ENCODE measurements at places on chromosomes 4 and X.
A peak's percentile ranks its signal among the peaks of the same experiment; 100 is the strongest.

- DNase-seq, result peak; percentile 61
Measured at GRCh38 chr4:15778289-15779241, at the start of gene CD38. CD38 (plus strand) TSS chr4:15778328; CDS start chr4:15778415, 87 bp downstream.

- DNase-seq, result no peak
Measured at GRCh38 chrX:23799469-23800065, 16.6 kb downstream of the SAT1 start.

- no peak for DNase-seq
Measured at GRCh38 chr4:19375136-19375804, 876.4 kb upstream of the SLIT2 start.

DNA sequence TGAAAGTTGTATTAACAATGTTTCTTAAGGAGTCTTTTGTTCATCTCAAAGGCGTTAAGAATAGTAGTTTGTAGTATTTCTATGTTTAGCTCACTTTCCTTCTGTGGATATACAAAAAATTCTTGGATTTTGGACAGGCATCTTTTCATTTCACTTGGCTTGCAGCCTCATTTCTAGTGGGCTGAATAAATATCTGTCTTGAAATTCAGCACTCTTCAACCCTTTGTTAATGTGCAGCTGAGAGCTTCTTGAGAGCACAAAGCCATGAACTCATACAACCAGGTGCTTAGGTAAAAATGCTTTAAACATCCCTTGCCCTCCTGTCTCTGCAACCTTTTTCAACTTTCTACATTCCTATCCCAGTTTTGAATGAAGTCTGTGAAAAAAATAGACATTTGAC is 1003.2 kb downstream of the C4orf33 start:
- DNase-seq, result no peak

GRCh38 chr4:123955167-123955800 is 558.7 kb downstream of the SPRY1 start:
- DNase-seq, result no peak

DNA sequence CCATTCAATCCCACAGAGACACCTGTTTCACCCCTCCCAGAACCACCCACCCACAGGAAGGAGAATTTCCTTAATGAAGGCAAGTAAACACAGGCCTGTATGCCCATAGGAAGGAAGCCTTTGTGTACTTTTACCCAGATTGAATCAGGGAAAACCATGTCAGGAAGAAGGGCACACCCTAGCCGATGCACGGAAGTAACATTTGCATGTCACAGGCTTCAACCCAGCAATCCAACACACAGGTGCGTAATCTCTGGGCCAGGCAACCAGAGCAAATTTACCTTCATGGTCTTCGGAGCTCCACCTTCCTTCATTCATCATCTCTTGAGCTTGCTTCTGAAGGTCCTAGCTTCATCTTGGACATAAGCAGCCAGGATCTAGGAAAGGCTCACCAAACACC is 206.3 kb downstream of the SHROOM3 start:
- no peak for DNase-seq

DNA sequence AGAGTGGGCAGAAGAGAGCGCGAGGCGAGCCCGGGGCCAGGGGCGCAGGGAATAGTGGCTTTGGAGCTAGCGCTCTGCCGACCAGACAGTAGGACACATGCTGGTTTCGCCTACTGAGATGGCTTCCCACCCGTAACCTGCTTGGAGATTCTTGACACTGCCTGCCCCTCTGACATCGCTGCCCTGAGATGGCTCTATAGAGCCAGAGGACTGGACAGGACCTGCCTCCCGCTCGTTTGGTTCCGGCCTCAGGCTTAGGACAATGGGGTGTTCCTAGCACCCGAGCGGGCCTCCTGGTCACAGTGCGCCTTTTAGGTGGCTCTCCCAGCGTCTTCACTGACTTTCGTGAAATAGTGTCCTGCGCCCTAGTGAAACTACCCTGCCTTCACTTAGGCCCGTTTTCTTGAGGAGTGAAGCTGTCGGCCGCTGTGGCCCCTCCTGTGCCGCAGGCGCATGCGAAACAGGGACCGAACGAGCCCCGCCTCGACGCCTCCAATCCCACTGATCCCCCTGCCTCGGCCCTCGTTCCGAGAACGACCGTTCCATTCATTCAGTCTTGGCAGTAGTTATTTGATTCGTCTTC is 608 bp downstream of the TAF1 start:
- DNase-seq, result peak; percentile 49

DNA sequence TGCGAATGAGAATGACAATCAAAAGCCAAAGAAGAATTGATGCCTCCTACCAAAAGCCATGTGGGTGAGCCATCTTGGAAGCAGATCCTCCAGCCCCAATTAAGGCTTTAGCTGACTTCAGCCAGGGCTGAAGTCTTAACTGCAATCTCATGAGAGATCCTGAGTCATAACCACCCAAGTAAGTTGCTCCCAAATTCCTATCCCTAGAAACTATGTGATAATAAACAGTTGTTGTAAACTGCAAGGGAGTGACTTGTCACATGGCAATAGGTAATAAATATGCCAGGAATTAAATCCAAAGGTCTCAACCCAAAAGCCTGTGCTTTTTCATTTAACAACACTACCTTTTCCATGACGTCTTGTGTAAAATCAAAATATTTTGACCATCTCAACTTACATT is 154.2 kb upstream of the TBL1X start:
- no peak for DNase-seq

- no peak for DNase-seq
Measured at GRCh38 chr4:89000844-89001360, 56.1 kb downstream of the FAM13A start.

GRCh38 chrX:93580634-93581033 is 92.7 kb downstream of the NAP1L3 start:
- DNase-seq, result no peak

DNA sequence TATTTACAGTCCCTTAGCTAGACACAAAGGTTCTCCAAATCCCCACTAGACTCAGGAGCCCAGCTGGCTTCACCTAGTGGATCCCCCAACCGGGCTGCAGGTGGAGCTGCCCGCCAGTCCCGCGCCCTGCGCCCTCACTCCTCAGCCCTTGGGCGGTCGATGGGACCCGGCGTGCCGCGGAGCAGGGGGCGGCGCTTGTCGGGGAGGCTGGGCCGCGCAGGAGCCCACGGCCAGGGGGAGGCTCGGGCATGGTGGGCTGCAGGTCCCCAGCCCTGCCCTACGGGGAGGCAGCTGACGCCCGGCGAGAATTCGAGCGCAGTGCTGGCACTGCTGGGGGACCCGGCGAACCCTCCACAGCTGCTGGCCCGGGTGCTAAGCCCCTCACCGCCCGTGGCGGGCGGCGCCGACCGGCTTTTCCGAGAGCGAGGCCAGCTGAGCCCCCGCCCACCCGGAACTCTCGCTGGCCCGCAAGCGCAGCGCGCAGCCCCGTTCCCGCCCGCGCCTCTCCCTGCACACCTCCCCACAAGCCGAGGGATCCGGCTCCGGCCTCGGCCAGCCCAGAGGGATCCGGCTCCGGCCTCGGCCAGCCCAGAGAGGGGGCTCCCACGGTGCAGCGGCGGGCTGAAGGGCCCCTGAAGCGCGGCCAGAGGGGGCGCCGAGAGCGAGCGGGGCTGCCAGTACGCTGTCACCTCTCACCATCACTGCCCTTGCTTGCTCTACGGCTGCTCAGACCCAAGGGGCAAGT is 39.4 kb downstream of the WFS1 start:
- peak; percentile 81 for DNase-seq

GRCh38 chr4:43758836-43759235 is 689.8 kb downstream of the KCTD8 start:
- DNase-seq, result no peak

DNA sequence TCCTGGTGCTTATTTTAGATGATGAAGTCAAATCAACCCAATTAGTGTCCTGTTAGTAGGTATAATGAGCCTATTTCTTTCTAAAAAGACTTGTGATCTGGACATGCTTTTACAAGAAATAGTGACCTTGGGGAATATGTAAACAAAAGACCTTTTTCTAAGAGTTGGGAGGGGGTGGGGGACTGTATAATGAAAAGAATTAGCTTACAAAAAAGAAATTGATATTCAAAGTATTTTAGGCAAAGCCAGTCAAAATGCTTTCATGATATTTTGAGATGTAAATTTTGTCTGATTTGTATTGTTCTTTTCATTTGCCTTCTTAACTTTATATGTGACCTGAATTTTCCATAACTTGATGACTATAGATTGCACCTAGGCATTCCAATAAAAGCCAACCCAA is 114.6 kb downstream of the DCTD start:
- no peak for DNase-seq

GRCh38 chrX:9788911-9789310 is 2.7 kb downstream of the SHROOM2 start:
- no peak for DNase-seq

- no peak for DNase-seq
Measured at GRCh38 chr4:153409412-153409811, 56.7 kb upstream of the TMEM131L start.

DNA sequence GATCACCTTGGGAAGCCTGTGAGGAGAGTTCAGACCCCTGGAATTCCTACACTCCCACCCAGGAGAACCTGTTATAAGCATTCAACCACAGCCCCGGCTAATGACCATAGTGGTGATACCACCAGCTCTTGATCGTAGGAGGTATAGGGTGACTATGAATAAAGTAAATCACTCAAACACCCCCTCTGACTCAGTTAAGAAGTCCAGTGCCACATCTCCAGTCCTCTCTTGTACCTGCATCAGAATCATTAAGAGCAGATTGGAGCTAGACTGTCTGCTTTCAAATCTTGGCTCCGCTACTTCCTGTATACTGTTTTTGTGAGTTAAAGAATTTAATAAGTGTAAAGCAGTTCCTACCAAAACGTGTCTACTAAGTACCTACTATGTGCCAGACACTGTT is 565.1 kb upstream of the DIPK2B start:
- DNase-seq, result no peak

DNA sequence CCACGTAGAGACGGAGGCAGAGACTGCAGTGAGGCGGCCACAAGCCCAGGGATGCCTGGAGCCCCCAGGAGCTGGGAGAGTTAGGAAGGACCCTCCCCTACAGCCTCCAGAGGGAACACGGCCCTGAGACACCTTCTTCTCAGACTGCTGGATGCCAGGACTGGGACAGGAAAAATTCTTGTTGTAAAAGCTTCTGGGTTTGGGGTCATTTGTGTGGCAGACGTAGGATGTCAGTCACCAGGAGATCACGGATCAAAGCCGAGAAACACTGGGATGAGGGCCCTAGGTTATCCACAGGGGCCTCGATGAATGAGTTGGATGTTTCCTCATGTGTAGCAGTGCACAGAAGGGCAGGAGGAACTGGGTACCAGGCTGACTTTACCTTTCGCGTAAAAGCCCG is 163.7 kb downstream of the SHOX start:
- peak; percentile 31 for DNase-seq

DNA sequence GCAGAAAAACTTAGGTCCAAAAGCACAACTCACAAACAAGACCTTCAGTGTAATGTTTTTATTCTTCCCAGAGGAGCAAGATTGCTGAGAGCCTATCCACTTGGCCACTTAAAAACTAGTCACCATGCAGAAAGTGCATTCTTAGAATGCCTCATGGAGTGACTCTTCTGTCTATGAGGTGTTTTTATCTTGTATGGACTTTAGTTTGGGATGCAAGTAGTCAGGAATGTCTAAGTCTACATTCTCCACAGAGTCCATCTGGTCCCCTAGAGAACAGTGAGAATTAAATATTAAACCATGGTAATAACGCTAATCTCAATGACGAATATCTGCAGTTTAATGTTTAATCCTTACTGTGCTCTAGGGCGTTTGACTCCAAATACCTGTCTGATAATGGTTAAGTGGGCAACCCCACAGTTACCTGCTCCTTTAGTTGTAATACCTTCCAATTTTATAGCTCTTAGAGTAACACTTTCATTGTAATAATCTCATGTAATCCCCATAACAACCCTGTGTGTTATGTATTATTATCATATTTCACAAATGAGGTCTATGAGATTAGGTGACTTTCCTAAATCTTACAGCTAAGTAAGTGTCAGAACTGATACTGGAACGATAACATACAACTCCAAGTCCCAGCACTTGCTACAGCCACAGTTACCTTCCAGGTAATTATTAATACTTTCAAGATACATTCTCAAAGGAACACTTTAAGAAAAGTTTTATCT is 235.6 kb upstream of the JADE1 start:
- DNase-seq, result no peak

GRCh38 chr4:166823126-166823525 is 411.2 kb downstream of the SPOCK3 start:
- DNase-seq, result no peak

DNA sequence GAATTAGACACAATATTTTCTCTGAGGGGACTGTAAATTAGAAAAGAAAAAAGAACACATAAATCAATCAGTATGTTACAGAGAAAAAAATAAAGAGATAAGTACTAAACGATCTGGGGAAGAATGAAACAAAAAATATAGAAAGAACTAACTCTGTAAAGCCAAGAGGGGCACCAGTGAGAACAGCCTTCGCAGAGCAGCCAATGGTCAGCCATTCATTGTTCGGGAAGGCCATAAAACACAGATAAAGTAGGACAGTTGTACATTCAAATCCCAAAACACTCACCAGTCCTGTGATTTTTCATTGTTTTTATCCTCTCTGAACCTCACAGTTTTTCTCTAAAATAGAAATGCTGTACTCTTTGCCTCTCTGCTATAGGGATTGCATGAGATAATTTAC is 127.9 kb downstream of the NEK1 start:
- no peak for DNase-seq

DNA sequence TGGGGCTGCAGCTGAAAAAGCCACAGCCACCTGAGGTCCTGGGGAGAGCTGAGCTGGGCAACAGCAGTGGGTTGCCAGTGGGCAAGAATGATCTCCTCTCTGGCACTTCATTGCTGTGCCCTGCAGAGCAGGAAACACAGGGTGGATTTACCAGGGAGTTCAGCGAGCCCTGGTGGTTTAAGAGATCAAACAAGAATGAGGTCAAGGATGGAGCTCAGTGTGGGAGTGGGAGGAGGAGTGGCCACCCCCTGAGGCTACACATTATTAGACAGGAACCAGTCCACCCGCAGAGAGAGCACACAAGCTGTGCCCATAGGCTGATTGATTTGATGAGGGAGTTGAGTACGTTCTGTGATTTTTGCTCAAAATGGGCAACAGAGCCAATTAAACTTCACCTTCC is 47.3 kb downstream of the FRMPD3 start:
- DNase-seq, result no peak

- DNase-seq, result no peak
Measured at GRCh38 chr4:24650849-24651640, 66.7 kb upstream of the DHX15 start.

GRCh38 chr4:112075129-112075753 is 70.0 kb upstream of the FAM241A start:
- no peak for DNase-seq

DNA sequence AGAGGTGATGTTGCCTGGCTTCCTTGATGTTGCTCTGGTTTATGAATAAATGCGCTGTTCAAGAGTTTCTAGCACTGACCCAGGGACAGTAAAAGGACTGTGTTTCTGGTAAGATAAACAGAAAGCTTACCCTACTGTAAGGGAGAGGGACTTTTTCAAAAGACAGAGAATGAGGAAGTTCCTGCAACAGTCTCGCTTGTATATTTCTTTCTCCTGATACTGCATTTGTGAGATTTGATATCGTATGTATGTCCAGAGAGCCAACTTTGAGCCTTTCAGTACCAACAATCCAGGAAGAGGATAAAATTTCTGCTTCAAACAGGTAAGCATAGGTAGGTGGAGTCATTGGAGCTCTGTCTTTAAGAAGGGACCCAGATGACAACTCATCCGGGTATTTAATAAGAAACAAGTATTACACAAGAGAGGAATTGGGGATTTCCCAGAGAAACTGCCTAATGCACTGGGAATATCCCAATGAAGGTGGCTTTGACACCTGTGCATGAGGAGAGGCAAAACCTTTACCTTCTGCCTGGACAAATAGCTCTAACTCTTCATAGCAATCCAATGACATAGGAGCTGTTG is 773 bp downstream of the DAPP1 start:
- DNase-seq, result no peak

Data from ecto neural progenitor cell (in vitro differentiated cells).